ENCODE measurements at places on chromosomes 6 and 20. TPM values are rescaled to one million over a fixed set of nuclear protein-coding genes. Genes with fewer than 3 reads are reported as not detected.

GRCh38 chr6:52596371-52597028 lies 19.6 kb upstream of the TRAM2 start:
- H3K4me1 ChIP-seq = peaks cover 14% of the 10 kb centered on the region
- peaks cover 3% of the 10 kb centered on the region for H3K27me3 ChIP-seq
- no peak for DNase-seq
- H3K4me3 ChIP-seq = no peak overlapping the region
- no peaks in the 10 kb centered on the region for H3K36me3 ChIP-seq

DNA sequence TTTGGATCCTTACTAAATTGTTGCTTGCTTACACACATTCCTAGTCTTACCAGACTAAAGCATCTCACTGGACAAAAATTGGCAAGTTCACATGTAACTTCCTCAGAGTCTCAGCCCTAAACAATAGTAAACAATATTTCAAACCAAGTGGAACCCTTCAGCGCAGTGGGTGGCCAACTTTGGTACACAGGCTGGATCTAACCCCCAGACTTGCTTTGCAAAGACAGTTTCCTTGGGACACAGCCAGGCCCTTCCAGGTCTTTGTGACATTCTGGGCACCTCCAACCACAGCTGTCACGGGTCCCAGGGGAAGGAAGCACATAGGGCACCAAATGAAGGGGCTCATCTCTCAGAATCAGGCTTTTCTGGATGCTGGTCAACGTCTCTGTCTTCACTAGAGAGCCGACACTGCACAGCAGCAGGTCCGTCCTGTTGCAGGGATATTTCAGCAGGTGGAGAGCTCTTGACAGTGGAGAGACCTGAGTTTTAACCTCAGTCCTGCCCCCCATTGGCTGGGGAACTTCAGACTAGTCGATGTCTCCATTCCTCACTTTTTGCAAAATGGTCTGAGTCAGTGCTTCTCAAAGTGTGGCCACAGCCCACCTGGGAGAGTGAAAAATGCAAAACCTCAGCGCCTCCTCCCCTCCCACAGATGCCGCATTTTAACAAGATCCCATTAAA lies 91.4 kb downstream of the BFSP1 start:
- DNase-seq = no peak
- H3K4me3 ChIP-seq = no peak overlapping the region

GRCh38 chr20:38353316-38353715 lies 7.0 kb downstream of the LBP start:
- no peak overlapping the region for H3K27ac ChIP-seq
- no peak overlapping the region for H3K4me3 ChIP-seq
- H3K36me3 ChIP-seq = no peaks in the 10 kb centered on the region
- DNase-seq = no peak
- peaks cover 5% of the 10 kb centered on the region for H3K27me3 ChIP-seq
- peaks cover 10% of the 10 kb centered on the region for H3K4me1 ChIP-seq

GRCh38 chr6:127341471-127342202 lies 1.8 kb downstream of the ECHDC1 start:
- no peaks in the 10 kb centered on the region for H3K27me3 ChIP-seq
- H3K36me3 ChIP-seq = peaks cover 4% of the 10 kb centered on the region
- no peak for DNase-seq
- H3K27ac ChIP-seq = no peak overlapping the region
- no peak overlapping the region for H3K4me3 ChIP-seq

GRCh38 chr6:80245043-80245442 lies 138.6 kb downstream of the BCKDHB start:
- H3K4me3 ChIP-seq = no peak overlapping the region
- H3K4me1 ChIP-seq = peaks cover 5% of the 10 kb centered on the region
- DNase-seq = no peak

- H3K4me3 ChIP-seq = no peak overlapping the region
- H3K36me3 ChIP-seq = no peaks in the 10 kb centered on the region
- no peak overlapping the region for H3K27ac ChIP-seq
These were observed 3.8 kb upstream of the MYBL2 start for GRCh38 chr20:43662943-43663655.

DNA sequence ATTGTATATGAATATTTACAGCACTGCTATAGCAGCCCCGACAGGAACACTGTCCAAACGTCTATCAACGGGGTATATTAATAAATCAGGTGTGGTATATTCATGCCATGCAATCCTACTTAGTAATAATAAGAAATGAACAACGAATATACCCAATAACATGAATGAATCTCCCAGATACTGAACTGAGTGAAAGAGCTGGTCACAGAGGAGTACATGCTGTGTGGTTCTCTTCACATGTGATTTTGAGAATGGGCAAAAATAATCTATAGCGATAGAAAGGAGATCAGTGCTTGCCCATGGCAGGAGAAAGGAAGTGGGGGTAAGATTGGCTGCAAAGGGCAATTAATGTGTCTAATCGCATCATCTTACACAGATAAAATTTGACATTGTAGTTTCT lies 3.7 kb upstream of the TAAR6 start:
- no peak overlapping the region for H3K27ac ChIP-seq
- DNase-seq = no peak
- no peaks in the 10 kb centered on the region for H3K36me3 ChIP-seq
- H3K27me3 ChIP-seq = peaks cover 22% of the 10 kb centered on the region
- H3K4me3 ChIP-seq = no peak overlapping the region
- no peaks in the 10 kb centered on the region for H3K4me1 ChIP-seq

DNA sequence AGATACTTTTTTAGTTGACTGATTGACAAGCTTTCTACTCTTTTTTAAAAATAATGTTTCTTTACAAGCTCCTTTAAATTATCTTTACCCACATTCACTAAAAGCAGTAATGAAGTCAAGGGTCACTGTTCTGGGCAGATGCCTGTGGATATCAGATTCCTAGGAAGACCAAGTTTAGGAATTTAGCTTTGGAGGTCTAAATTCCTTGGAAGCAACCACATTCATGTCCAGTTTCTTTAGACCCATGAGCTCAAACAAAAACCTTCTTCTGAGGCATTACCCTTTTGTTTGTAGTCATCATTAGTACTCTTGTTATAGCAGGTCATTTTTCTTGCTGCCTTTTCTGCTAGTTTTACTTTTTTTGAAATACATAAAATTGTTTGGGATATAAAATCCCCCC lies 462.9 kb upstream of the JAG1 start:
- no peak overlapping the region for H3K4me3 ChIP-seq
- no peaks in the 10 kb centered on the region for H3K4me1 ChIP-seq
- no peaks in the 10 kb centered on the region for H3K27me3 ChIP-seq
- no peak for DNase-seq
- no peak overlapping the region for H3K27ac ChIP-seq

GRCh38 chr6:4355241-4355640 lies 219.9 kb upstream of the ECI2 start:
- no peak for DNase-seq
- H3K27ac ChIP-seq = no peak overlapping the region
- no peak overlapping the region for H3K4me3 ChIP-seq

- H3K27me3 ChIP-seq = peaks cover 5% of the 10 kb centered on the region
- H3K36me3 ChIP-seq = no peaks in the 10 kb centered on the region
- no peak overlapping the region for H3K4me3 ChIP-seq
- H3K4me1 ChIP-seq = no peaks in the 10 kb centered on the region
These were observed 6.2 kb downstream of the GJE1 start for GRCh38 chr6:142138876-142139275.

DNA sequence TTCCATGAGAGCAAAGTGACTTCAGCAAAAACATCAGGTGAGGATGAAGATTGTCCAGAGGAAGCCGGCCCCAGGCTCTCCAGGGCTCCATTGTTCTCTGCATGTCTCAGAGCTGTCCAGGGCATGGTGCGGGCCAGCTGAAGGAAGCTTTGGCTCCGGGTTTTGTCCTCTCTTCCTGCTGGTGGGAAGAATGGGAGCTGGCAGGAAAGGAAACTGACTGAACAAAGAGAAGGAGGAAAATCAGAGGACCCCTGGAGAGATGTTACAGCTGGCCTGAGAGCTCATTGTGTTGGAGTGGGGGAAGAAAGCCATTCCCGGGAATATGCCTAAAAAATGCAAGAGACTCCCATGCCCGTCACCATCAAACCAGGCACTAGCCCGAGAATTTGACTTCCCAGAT lies 27.1 kb downstream of the PRND start:
- H3K36me3 ChIP-seq = peaks cover 1% of the 10 kb centered on the region
- H3K27ac ChIP-seq = no peak overlapping the region
- H3K27me3 ChIP-seq = peaks cover 8% of the 10 kb centered on the region
- H3K4me3 ChIP-seq = no peak overlapping the region
- H3K4me1 ChIP-seq = no peaks in the 10 kb centered on the region
- DNase-seq = no peak

- no peak overlapping the region for H3K4me3 ChIP-seq
- H3K4me1 ChIP-seq = peaks cover 14% of the 10 kb centered on the region
- DNase-seq = no peak
- peaks cover 10% of the 10 kb centered on the region for H3K27me3 ChIP-seq
- H3K27ac ChIP-seq = no peak overlapping the region
These were observed 115.6 kb upstream of the PTPN1 start for GRCh38 chr20:50394569-50394968.

GRCh38 chr6:2773449-2773848 lies 8.3 kb downstream of the WRNIP1 start:
- no peak overlapping the region for H3K4me3 ChIP-seq
- no peak for DNase-seq
- peaks cover 32% of the 10 kb centered on the region for H3K36me3 ChIP-seq
- H3K27ac ChIP-seq = no peak overlapping the region

DNA sequence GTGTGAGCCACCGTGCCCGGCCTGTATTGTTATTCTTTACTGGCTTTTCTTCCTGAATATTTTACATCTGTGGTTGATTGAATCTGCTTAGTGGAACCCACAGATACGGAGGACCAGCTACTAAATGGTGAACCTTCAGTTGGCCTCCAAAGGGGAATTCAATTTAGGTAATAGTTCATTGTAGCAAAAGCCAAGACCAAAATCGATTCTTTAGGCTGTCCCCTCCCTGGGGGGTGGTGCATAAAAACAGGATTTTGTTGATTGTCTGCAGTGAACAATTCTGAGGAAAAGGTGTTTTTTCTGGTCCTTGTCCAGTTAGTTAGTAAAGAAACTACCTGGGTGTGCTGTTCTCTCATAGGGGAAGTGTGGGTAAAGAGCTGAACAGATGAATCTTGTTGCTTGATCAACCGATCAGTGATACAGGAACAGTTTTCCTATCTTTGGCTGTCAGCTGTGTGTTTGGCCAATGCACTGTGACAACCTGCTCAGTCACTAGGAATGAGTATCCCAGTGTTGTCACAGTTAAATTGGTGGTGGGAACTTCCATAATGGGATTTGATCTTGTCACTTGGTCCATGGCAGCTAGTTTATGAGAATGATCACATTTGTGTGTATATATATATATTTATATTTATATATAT lies 19.5 kb downstream of the LHFPL5 start:
- H3K4me3 ChIP-seq = no peak overlapping the region
- H3K4me1 ChIP-seq = no peaks in the 10 kb centered on the region

GRCh38 chr6:168319279-168320111 lies at the start of gene DACT2:
Gene DACT2, minus strand, starts transcription at chr6:168319777. Its CDS starts 144 bp downstream, at chr6:168319633.
- H3K27me3 ChIP-seq = peaks cover 29% of the 10 kb centered on the region
- H3K4me1 ChIP-seq = no peaks in the 10 kb centered on the region

- H3K4me3 ChIP-seq = no peak overlapping the region
- no peak overlapping the region for H3K27ac ChIP-seq
- no peaks in the 10 kb centered on the region for H3K4me1 ChIP-seq
These were observed 35.6 kb upstream of the TMEM181 start for GRCh38 chr6:158524311-158524710.

DNA sequence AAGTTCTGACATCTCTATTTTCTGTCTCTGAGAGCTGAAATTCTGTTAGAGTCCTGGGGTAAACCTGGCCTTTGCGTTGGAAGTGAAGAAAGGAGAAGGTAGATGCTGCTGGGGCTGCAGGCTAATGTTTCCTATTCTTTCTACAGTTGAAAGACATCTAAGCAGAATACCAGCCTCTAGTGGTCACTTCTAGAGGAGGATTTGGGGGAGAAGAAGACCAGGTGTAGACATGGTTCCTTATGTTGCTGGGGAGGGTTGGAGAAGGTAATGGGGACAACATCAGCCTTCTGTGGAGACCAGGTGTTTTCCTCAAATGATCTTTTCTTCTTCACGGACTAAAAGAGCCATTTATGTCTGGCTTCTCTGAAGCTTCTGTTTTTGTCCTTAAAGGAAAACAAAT lies 62.6 kb downstream of the BTBD3 start:
- H3K4me3 ChIP-seq = no peak overlapping the region
- H3K36me3 ChIP-seq = no peaks in the 10 kb centered on the region
- no peaks in the 10 kb centered on the region for H3K4me1 ChIP-seq
- DNase-seq = no peak

GRCh38 chr6:126033696-126034095 lies 47.4 kb downstream of the TRMT11 start:
- no peak overlapping the region for H3K4me3 ChIP-seq
- no peak overlapping the region for H3K27ac ChIP-seq
- H3K4me1 ChIP-seq = peaks cover 6% of the 10 kb centered on the region
- no peaks in the 10 kb centered on the region for H3K27me3 ChIP-seq
- peaks cover 9% of the 10 kb centered on the region for H3K36me3 ChIP-seq

The SS18L1 gene
- 23.3 TPM for total RNA-seq

The PRND gene
- not detected for total RNA-seq

The PHACTR2 gene
- total RNA-seq = 29.7 TPM

The ANGPT4 gene
- total RNA-seq = not detected

The PHF10 gene
- 67.2 TPM for total RNA-seq

The GNMT gene
- 1.2 TPM for total RNA-seq
